ENCODE measurements at places on chromosomes 16 and 17.

DNA sequence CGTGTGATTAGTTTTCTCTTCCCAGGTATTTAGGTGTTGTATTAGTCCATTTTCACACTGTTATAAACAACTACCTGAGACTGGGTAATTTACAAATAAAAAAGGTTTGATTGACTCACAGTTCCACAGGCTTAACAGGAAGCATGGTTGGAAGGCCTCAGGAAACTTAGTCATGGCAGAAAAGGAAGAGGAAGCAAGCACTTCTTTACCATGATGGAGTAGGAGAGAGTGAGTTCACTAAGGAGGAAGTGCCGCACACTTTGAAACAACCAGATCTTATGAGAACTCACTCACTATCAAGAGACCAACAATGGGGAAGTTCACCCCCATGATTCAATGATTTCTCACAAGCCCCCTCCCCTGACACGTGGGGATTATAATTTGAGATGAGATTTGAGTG lies 1343.7 kb upstream of the GOT2 start:
- DNase-seq: no peak

DNA sequence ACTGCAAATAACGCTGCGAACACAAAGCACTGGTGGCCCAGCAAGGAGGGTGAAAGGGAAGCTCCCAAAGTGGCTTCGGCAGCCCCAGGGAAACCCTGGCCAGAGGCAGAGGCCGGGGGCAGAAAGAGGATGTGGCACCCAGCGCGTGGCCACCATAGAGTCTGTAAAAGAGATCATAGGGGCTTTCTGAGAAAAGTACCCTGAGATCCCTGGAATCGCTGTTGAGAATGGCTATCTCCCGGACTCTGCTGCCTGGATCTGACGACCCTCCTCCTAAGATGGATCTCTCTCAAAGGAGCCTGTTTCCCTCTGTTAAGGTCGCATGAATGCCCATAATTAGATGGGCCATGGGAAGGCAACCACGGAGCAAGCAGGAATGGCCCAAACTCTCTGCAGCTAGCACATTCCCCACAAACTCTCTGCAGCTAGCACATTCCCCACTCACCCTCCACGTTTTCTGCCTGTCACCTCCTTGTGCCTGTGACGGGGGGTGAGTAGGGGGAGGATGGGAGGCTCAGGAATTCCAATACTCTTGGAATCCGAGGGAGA lies 364.4 kb downstream of the XYLT1 start:
- DNase-seq: no peak

DNA sequence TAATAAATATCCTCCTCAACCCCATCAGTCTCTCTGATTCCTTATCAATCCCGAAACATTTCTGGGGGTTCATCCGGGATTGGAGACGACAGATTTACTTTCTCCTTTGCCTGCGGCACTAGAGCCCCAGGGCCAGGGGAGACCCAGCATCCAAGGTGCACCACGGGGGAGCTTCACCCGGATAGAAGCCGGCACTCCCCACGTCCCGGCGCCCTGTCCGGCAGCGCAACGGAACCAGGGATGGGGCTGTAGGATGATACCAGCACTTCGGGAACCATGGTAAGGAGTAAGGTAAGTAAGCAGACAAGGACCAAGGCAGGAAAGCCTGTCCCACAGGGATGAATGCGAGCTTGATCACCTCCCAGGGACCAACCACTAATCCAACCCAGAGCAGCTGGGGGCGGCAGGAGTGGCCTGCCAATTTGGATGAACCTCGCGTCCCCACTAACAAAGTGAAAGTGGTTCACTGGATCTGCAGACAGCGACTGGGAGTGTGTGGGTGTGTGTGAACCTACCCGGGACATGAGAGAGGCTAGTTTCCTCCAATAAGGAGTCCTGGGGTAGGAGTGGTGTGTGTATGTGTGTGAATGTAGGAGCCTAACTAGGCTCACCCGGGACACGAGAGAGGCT lies 11.9 kb downstream of the POLR3K start:
- no peak for DNase-seq

DNA sequence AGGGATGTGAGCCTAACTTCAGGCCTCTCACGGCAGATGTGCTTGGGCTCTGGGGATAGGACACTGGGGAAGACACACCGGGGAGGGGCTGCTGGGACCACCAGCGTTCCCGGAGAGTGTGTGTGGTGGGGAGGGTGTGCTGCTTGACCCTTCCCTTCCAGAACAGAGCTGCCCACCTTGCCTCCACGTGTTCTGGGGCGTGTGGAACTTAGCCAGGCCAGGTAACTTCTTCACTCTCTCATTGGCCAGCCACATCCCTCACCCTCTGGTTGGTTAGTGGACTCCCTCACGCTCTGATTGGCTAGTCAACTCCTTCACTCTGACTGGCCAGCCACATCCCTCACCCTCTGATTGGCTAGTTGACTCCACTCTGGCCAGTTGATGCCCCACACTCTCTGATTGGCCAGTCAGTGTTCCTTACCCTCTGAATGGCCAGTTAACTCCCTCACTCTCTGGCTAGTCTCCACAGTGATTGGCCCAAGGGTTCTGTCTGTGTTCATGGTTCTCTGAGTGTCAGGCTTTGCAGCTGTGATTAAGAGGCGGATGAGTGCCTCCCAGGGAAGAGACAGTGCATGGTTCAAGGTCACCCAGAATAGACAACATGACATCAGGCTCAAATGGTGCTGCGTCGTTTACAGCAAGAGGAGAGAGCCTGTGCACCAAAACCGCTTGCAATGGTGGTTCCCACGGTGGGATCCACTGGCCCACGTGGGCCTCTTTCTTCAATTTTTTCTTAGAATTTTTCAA lies 10.0 kb downstream of the TMEM235 start:
- no peak for DNase-seq

DNA sequence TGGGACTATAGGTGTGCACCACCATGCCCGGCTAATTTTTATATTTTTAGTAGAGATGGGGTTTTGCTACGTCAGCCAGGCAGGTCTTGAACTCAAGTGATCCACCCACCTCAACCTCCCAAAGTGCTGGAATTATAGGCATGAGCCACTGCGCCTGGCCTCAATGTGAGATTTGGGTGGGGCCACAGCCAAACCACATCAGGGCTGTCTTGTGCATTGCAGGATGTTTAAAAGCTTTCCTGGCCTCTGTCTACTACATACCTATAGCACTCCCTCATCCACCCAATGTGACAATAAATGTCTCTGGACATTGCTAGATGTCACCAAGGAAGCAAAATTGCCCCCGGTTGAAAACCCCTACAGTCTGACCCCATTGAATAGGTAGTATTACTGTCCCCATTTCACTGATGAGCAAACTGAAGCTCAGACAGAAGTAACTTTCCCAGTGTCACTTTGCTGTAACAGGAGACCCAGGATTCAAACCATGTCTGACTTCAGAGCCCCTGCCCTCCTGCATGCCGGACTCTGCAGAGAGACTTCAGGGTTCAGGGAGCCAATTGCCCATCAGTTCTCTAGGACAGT lies 3.6 kb upstream of the MAP3K14 start:
- no peak for DNase-seq

- no peak for DNase-seq
Observed at GRCh38 chr17:78621720-78622490, 44.7 kb upstream of the DNAH17 start.

- no peak for DNase-seq
Observed at GRCh38 chr17:51731941-51732722, 426.4 kb downstream of the CA10 start.

GRCh38 chr17:28366605-28367004 lies 1.6 kb upstream of the SEBOX start:
- DNase-seq: no peak

DNA sequence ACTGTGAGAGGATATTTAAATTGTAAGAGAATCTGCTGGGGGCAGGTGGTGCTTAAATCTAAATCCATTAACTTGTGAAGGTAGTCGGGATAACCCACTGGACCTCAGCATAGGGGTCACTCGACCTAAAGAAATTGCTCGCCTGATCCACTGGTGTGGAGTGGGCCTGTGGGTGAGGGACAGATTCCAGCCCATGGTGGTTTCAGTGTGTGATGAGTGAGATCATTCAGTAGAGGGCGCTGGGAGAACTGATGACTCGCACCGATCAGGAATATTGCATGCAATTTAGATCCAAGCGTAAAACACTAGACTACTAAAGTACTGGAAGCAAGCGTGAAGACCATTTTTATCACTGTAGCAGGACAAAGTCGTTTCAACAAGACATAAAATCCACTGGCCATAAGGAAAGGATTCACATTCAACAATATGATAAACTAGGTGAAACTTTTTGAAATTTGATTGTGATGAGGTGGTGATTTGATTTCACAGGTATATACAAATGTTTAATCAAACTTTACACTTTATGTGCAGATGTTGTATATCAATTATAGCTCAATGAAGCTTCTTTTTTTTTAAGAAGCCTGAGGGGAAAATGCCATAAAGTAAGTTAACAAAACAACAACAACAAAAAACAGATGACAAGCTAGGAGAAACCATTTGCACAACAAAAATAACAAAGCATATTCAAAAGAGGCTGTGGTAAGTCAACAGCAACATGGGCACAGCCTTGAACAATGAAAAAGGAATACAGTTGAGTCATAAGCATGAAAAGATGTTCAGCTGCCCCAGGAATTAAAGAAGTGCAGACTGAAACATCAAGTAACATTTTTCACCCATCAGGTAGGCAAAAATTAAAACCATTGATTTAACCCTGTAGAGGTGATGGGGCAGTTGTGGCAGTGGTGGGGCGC lies 7.5 kb upstream of the TMEM170A start:
- peak; percentile 8 for DNase-seq

GRCh38 chr17:82487910-82488309 lies 29.4 kb downstream of the NARF start:
- no peak for DNase-seq

DNA sequence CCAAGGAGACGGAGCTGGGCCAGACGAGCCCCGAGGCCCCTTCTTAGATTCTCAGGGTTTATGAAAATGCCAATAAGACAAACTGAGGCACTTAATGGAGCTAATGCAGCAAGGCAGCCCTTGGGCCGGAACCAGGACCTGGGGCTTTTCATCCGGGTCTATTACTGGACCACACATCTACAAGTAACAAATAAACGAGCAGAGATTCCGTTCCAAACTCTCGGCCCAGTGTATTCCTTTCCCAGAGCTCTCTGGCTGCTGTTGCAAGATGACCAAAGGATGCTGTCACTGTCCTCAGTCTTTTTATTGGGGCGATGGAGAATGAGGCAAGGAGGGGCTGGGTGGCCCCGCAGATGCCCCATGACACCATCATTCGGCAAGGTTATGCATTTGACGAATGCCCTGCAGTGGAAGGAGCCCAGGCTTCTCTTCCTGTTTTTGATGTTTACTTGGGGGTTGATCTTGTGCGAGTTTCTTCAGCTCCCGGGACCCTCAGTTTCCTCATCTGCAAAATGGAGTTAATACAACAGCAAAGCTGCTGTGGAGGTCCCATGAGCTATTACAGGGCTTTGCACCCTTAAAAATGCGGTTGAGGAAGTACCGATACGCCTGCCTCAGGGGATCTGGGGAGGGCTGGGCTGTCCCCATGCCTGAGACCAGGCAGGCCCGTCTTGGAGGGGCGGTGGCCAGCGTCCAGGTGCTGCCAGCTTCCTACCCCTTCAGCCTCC lies 1.1 kb upstream of the NTN1 start:
- no peak for DNase-seq

DNA sequence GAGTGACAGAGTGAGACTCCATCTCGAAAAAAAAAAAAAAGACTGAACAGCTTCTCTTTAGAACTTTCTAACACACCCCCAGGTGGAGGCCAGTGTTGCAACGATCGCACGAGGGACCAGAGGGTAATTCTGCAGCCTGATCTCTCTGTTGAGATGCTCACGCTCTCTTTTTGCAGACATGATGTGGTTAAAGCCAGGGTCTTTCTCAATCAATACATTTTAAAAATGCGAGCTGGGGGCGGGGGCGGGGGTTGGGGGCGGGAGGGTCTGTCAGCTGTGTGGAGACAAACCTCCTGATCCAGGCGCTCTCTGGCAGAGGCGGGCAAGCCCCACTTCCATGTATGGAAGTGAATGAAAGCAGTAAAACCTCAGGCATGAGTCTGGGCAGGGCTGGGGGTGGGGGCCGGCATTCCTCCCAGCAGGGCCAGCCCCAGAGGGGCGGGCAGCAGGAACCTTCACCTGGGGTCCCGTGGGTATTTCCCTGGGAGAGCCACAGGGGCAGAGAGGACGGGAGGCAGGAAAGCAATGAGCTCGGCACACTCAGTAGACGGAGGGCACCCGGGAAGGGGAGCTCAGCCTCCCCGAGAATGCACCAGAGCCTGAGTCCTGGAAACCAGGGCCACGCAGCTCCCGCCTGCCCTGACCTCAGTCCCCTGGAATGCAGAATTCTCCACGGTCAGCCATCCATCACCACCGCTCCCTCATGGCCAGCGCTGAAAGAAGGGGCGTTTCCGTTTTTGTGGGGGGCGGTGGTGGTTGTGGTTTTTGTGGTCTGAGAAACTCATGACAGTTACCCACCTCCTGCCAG lies 28.0 kb downstream of the NXN start:
- DNase-seq: no peak

All from stimulated activated CD4-positive, alpha-beta T cell treated with anti-CD3 and anti-CD28 coated beads, Interleukin-4, amount 100 ng/mL, for 48 hours (primary cell).